ENCODE measurements at places on chromosomes 3 and 15.

DNA sequence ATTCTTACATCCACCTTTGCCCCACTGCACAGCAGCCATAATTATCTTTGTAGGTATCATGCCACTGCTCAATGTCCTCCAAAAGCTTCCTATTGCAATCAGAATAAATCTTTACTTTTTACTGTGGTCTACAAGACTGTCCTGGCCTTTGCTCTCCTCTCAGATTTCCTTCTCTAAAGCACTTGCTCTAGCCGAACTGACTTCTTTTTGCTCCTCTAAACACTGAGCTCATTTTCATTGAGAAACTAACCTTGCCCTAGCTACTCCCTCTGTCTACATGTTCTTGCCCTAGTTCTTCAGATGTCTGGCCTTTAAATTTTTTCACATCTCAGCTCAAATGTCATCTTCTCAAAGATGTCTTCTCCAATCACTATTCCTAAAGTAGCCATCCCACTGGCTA, 342.8 kb downstream of the TBC1D5 start:
- no peak for DNase-seq

- no peak for DNase-seq
Measured at GRCh38 chr3:56115698-56116097, 352.6 kb downstream of the ERC2 start.

GRCh38 chr15:49964551-49964950, 154.5 kb downstream of the ATP8B4 start:
- DNase-seq, result no peak

- no peak for DNase-seq
Measured at GRCh38 chr15:36469311-36469966, 110.0 kb upstream of the CDIN1 start.

- DNase-seq, result no peak
Measured at GRCh38 chr15:40988156-40988555, 34.9 kb downstream of the CHAC1 start.

DNA sequence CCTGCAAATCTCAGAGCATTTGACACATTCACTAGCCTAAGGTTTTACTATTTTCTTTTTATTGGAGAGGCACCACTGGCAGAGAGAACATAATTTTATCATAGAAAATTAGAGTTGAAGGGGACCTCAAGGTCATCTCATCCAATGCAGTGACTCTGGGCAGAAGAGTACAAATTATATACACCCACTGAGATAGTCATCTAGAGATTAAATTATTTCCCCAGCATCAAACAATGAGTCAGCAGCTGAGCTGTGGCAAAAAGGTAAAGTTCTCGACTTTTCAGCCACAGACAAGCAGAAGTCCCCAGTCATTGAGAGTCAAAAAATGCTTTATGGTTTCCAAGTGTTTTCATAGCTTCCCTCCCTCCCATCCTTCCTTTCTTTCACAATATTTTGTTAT, 39.3 kb upstream of the SEMA6D start:
- no peak for DNase-seq

- DNase-seq, result no peak
Measured at GRCh38 chr3:52253314-52254304, 8.1 kb downstream of the PPM1M start.

DNA sequence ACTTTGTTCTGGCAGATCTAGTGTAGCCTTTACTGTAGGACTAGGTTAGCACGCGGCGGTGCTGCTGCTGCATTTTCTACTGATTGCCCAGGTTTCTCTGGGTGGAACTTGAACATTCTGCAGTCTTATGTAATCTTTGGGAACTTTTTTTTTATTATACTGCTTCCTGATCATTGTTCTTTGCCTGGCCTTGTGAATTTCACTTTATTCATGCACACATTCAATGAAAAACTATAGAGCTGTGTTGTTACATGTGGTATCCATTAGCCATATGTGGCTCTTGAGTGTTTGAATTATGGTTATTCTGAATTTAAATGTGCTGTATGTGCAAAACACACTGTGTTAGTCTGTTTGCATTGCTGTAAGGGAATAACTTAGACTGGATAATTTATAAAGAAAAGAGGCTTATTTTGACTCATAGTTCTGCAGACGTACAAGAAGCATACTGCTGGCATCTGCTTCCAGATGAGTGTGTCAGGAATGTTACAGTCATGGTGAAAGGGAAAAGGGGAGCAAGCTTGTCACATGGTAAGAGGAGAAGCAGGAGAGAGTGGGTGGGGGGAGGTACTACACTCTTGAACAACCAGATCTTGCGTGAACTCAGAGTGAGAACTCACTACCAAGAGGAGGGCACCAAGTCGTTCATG, 26.5 kb downstream of the MEF2A start:
- DNase-seq, result no peak

DNA sequence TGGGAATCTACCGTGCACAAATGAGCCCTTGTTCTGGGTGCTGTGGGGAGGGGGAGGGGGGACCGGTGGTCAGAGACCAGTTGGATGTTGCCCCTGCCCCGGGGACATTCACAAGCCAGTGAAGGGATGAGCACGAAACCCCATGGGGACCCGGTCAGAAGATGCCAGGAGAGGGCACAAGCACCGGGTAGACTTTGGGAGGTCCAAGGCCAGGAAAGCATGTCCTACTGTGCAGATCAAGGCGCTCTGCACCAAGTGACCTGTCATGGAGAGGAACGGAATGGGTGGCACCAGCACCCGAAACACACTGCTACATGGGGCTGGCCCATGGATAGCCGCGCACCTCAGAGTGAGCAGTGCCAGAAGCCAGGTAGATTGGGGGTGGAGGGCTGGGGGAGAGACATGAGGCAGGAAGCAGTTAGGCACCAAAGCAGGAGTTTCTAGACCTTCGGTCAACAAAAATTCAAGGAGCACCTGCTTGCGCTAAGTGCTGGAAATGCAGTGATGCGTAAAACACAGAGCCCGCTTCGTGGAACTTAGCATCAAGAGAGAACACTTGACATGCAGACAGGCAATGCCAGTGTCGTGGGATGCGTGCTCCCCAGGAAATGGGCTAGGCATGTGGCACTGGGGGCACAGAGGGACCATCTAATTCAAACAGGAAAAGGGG, 99.1 kb downstream of the CPN2 start:
- DNase-seq, result no peak

DNA sequence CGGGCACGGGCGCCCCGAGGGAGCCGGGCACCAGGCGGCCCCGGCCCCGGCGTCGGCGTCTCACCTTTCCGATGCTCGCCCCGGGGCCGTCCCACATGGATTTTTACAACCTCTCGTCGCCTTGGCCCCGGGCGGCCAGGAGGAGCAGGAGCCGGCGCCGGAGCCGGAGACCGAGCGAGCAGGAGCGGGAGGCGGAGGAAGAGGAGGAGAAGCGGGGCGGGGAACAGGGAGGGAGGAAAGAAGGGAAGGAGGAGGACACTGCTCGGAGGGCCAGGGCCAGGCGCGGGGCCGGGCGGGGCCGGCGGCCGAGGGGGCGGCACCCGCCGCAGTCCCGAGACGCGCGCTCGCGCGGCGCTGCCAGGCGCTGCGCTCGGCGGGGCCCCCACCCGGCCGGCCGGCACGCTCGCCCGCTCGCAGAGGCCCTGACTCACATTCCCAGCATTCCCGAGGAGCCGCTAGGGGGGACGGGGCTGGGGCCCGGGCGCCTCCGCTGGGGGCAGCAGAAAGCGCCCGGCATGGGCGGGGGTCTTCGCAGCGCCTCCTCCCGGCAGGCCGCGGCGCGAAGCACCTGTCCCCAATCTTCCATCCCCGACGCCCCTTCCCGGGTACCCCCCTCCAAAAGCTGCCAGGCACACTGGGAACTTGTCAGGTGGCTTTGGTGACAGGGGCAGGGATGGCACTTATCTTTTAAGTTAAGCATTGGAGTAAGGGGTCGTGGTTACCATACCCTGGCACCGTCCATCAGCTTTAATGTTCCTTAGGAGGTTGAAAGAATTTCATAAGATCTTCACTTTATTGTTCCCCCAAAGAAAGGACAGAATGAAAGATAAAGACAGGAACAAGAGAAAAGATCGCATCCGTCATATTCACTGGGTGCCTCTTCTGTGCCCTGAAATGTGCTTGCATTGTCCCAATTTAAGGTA, at the start of gene ERC2:
Gene ERC2, minus strand, starts transcription at position 284 of the 923 bp plus-strand sequence.
- DNase-seq, result no peak

- no peak for DNase-seq
Measured at GRCh38 chr3:84987706-84988504, 29.1 kb downstream of the CADM2 start.

DNA sequence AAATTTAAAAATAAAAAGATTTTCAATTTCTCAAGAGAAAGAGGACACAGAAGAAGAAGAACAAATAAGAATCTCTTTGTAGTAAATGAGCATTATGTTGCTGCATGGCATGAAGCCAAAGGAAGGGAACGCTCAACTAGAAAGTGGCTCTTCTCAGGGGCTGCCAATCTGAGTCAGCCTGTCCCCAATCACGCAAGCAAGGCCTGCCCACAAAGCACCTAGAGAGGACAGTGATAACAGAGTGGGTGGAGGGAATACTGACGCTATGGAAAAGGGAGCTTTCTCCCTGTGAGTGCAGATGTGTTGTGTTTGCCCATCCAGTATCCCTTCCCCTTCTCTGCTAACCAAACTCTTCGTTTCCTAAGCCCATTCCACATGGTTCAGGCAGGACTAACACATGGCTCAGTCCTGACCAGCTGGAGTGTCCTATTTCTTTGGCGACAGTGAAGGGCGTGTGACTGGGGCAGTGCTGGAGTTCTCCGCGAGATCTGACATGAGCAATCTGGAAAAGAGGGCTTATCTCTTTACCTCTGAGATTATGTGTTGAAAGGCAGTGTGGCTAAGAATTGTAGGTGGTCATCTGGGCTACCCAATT, 14.2 kb downstream of the FBN1 start:
- DNase-seq, result no peak

DNA sequence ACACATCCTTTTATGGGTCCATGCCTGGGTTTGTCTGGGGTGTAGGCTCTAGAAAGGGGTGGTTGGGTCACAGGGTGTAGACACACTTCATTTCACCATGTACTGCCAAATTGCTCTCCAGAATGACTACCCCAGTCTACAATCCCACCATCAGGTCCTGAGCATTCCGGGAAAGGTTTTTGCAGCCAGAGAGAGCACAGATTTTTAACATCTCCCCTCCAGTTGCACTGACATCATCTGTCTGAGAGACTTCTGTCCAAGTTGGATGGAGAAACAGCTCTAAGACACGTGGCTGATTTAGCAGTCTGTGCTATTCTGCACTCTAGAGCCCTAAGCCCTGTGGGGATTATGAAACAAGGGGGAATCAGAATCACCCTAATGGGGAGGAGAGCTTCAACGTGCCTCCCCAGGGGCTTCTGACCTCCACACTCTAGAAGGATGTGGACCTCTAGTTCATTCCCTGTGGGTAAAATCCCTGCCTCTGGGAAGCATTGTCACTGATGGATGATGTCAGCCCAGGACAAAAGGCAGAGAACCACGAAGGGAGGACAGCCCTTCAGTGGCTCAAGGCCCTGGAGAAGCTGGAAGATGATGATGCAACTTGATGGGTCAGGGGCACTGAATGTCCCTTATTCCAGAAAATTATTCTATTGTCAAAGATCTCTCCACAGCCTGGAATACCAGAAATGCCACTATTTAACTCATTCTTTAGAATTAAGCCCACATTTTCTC, 71.5 kb downstream of the CD200R1L start:
- DNase-seq, result no peak

DNA sequence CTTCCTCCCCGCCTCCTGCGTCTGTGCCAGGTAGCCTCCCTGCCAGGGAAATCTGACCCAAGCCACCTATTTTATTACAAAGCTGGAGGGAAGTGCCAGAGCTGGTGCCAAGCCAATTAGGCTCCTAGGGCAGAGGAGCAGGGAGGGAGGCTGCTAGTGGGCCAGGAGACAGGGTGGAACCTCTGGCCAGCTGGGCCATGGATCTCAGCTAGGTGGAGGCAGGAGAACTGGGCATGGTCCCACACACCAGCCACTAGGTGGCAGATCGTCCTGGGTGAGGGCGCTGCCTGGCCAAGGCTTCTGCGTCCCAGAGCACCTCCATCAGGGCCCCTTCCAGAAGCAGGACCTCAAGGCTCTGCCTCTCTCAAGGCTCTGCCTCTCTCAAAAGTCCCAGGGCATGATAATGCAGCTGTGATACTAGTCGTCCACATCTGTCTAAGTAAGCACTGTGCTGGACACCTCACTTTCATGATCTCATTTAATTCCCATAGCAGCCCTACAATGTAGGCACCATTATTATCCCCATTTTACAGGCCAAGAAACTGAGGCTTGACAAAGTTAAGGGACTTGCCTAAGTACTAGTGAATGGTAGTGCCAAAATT, 4.5 kb upstream of the RFT1 start:
- peak; percentile 28 for DNase-seq

DNA sequence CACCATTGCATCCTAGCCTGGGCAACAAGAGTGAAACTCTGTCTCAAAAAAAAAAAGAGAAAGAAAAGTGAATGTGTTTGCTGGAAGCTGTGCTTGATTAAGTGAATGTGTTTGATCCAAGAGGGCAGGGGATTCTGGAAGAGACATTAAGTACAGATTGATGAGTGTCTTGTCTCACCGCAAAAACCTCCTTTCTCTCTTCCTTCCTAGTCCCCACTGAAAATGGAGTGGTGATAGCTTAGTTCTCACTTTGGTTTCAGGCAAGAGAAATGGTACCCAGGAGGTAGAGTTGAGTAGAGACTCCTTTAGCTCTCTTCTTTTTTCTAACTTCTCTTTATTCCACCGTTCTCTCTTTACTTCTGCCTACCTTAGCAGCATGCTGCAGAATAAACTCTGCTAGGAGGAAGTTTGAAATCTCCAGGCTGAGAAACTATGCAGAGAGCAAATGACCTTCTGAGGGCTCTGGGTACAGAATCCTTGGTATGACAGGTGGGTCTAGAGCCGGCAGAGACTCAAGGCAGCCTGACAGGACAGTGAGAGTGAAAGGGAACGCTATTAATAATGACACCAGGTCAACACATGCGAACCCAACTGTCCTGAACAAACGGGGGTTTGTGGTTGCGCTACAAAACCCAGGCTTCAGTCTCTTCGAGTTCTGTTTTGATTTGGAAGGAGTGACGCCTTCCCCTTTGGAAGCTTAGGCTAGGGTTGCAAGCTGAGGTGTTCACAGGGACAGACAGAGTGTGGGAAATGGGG, 74.9 kb downstream of the SMAD3 start:
- DNase-seq, result no peak

DNA sequence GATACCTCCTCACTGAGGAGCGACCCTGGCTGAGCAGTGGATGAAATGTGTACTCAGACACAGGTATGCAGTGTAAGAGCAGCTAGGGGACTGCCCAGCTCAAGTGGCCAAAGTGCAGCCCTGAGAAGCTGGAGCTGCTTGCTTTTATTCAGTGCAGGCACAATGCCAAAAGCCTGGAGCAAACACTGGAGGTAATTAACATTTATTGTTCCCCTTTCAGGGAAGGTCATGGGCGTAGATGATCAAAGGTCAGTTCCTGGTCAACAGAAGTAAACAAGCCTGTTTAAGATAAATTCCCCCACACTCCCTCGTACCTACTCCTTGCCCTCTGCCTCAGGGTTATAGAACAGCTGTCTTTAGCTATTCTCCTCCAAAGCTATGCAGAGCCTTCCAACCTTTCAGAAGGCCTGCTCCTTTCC, 17.5 kb downstream of the PLA2G4F start:
- DNase-seq, result no peak

- DNase-seq, result no peak
Measured at GRCh38 chr15:71800190-71800589, 10.2 kb upstream of the NR2E3 start.

- no peak for DNase-seq
Measured at GRCh38 chr3:114456742-114457141, 162.9 kb downstream of the TIGIT start.

GRCh38 chr15:25557926-25558325, 119.1 kb upstream of the UBE3A start:
- no peak for DNase-seq

GRCh38 chr3:33202711-33203457, 15.7 kb downstream of the SUSD5 start:
- no peak for DNase-seq

All from amniotic stem cell (primary cell).